ENCODE measurements at places on chromosomes 1 and 21.
A peak's percentile ranks its signal among the peaks of the same experiment; 100 is the strongest.

- DNase-seq, result no peak
Observed at GRCh38 chr1:229079016-229079595, 191.8 kb upstream of the RAB4A start.

DNA sequence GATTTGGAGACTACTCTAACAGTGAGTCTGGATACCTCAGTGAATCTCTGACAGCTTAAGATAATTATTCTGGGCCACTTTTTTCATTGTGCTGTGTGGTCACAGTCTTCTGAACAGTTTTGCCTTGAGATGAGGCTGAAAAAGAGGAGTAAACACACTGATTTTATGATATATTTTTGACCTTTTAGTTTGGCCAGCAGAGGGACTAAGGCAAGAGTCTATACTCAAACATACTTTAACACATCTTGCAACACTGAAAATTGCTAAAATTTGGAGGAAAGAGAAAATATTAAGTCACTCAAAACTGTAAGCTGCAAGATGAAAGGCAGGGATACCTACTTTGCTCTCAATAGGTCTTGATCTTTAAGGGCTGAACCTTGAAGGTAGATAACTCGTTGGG is 182.7 kb downstream of the KCNT2 start:
- no peak for DNase-seq

DNA sequence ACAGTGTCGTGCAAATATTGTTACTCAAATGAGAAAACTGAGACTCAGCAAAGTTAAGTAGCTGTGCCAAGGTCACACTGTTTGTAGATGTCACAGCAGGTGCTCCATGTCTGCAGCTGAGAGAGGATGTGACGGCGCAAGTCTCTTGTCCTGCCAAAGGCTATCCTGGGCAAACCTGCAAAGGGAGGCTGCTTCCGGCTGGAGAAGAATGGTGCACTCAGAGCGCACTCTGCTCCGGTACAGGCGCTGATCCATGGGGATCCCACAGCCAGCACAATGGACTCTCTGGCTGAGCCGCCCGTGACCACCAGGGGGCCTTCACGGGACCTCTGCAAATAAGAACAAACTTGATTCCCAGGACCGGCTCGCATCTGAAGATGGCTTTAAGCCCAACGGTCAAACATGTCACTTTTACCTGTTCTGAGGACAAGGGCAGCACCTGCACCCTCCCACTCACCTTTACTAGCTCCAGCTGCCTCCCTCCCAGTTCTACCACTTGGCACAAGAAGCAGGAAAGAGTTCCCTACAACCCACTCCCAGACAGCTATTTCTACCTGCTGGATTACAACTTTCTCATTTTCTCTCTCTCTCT is 21.9 kb downstream of the RD3 start:
- DNase-seq, result peak; percentile 79

DNA sequence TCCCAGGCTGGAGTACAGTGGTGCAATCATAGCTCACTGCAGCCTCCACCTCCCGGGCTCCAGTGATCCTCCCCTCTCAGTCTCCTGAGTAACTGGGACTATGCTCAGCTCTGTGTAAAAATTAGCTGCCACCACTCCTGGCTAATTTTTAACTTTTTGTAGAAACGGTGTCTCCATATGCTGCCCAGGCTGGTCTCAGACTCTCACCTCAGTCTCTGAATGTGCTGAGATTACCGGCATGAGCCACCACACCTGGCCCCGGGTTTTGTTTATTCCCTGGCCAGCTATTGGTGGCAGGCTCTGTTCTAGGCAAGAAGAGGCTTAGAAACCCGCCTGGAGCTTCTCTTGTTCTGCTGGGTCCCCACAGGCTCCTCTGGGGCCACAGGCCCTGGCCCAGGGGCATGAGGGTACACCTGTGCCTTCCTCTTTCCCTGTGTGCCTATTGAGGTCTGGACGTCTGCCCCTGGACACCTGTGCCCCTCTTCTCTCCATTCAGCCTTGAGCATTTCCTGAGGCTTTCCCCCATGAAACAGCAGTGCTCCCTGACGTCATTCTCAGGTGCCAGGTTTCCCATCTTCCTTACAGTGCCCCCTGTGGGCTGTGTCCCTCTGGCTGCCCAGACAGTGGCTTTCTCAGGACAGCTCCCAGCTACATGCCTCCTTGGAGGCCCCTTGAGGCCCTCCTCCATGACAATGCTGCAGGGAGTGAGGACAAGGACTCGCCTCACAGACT is 57.5 kb downstream of the PCP4 start:
- no peak for DNase-seq

GRCh38 chr1:199762572-199762971 is 264.9 kb upstream of the NR5A2 start:
- no peak for DNase-seq

DNA sequence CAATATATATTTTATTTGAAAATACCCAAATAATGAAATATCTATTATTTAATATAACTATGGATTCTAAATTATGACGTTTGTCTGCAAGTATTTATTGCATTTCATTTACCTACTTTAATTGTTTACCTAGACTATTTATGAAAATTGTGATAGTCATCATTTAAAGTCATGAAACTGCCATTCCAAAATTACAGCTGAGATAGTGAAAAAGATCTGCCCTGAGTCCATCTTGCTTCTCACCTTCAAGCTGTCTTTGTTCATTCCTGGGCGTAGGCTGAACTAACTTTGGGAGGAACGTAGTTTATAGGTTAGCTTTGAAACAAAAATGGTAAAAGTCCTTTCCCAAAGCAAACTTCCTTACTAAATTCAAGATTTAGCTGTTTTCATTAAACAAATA is 12.4 kb upstream of the HPDL start:
- no peak for DNase-seq

- no peak for DNase-seq
Observed at GRCh38 chr21:46031484-46031883, 49.9 kb downstream of the COL6A1 start.

DNA sequence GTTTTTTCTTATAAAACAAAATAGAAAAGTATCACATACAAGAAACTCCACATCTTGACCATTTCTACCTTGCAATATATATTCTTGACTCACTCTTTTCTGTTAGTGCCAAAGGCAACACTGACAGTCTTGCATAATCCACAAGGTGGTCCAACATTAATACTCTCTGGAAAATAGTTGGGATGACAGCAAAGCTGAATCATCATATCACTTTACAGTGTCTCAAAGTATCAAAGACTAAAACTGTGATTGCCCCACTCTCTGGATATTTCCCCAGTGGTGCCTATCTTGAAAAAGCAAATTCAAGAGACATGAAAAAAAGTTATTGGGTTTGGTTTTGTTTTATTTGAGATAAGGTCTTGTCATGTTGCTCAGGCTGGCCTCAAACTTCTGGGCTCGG is 14.6 kb upstream of the TGFBR3 start:
- peak; percentile 93 for DNase-seq

DNA sequence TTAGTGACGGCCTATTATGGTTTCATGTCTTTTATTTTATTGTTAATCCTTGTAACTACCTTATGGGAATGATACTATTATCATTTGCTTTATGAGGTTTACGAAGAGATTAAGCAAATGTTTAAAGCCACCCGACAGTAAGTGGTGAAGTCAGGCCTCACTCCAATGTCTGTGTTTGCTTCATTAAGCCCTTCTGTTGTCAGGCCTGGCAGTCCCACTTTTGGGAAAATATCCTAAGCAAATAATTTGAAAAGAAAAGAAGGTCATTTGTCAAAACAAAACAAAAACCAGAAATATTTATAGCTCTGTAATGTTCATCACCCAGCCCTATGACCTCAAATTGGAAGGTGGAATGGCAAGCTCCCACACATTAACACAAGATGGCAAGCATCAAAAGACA is 40.7 kb upstream of the USP24 start:
- no peak for DNase-seq

- DNase-seq, result no peak
Observed at GRCh38 chr1:155650231-155650757, 38.3 kb downstream of the YY1AP1 start.

- DNase-seq, result peak; percentile 43
Observed at GRCh38 chr1:15236321-15236721, 10.7 kb upstream of the FHAD1 start.

- no peak for DNase-seq
Observed at GRCh38 chr1:167428395-167428794, 89.9 kb downstream of the CD247 start.

DNA sequence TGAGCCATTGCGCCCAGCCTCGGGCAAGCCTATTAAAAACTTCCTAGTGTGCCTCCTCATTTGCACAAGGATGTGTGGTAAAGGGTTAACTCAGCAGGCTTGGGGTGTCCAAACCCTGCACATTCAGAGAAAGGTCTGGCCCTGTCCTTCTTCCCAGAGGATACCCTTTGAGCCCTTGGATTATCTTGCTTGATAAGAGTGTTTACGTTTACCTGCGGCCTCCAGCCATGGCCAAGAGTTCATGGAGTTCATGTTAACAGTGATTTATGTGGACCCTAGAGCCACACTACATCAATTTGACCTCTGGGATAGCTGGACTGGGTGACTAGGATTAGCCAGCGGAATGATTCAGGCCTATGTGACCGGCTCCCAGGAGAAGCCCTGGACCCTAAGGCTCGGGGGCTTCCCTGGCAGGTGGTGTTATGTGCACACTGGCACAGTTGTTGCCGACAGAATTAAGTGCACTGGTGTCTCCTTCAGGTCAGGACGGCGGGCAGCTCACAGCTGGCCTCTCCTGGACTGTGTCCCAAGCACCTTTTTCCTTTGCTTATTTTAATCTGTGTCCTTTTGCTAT is 7.7 kb upstream of the TCP10L start:
- no peak for DNase-seq

GRCh38 chr1:243672539-243673074 is 177.4 kb downstream of the AKT3 start:
- no peak for DNase-seq

DNA sequence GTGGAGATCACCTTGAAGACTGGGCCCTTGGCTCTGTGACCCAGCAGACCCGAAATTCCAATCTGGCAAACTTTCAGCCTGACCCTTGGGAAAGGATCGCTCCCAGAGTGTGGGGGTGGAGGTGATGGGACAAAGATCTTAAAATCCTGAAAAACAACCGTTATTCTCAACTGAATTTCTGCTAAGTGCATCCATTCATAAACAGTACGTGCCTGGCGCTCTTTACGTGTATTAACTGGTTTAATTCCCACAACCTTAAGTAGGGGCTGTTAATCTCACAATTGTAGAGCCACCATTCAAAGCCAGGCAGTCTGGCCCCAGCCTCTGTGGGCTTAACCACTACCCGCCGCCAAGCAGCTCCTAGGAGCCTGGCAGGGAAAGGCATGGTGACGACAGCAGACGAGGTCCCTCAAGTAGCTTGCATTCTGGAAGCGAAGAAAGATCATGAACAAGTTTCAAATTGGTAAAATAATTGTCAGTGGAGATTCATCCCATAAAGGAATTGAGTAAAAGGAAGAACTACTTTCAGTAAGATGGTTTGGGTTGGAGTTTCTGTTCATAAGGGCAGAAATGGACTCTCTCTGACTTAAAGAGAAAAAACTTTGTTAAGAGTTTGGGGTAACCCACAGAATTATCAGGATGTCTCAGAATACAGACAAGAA is 11.4 kb upstream of the RGS16 start:
- DNase-seq, result peak; percentile 74

GRCh38 chr1:77542813-77543420 is 139.5 kb downstream of the ZZZ3 start:
- DNase-seq, result no peak

DNA sequence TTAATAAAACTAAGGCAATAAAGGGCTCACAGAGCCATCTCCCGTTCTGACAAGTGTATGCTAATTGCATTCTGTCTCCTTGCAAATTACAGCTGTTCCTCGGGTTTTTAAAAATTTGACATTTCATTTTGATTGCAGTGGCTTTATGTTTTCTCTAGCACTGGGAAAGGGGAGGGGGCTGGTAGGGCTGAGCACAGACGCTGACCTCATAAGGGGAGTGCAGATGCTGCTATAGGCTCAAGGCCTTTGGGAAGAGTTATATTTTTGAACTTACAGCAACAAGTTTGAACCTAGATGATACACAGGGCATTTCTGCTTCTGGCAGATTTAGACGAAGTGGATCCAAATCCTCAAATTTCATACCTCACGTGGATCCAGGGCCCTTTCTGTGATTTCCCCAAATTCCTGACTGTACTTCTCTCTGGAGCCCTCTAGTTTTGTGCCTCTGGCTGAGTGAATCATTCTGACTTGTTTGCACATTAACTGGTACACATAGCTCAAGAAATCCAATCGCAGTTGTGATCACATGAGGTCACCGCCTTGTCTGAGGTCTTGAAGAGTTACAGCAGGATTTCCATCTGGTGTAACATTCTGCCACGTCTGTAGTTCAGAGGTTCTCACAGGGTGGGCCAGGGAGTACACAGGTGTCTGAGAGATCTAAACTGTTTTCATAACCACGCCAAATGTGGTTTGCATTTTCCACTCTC is 230.3 kb downstream of the C1orf94 start:
- DNase-seq, result peak; percentile 68

- no peak for DNase-seq
Observed at GRCh38 chr1:164754088-164754600, 195.2 kb downstream of the PBX1 start.

- no peak for DNase-seq
Observed at GRCh38 chr1:20682571-20683236, 21.5 kb upstream of the DDOST start.

GRCh38 chr1:1670866-1671265 is 12.1 kb upstream of the CDK11B start:
- DNase-seq, result no peak

- DNase-seq, result no peak
Observed at GRCh38 chr1:1598051-1598719, 1.8 kb downstream of the FNDC10 start.

GRCh38 chr21:39597595-39597994 is 15.1 kb upstream of the B3GALT5 start:
- peak; percentile 26 for DNase-seq

DNA sequence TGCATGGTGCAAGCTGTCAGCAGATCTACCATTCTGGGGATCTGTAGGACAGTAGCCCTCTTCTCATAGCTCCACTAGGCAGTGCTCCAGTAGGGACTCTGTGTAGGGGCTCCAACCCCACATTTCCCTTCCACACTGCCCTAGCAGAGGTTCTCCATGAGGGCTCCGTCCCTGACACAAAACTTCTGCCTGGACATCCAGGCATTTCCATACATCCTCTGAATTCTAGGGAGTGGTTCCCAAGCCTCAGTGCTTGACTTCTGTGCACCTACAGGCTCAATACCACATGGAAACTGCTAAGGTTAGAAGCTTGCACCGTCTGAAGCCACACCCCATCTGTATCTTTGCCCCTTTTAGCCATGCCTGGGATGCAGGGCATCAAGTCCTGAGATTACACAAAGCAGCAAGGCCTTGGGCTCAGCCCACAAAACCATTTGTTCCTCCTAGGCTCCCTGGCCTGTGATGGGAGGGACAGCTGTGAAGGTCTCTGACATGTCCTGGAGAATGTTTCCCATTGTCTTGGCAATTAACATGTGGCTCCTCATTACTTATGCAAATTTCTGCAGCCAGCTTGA is 117.0 kb upstream of the NFIA start:
- no peak for DNase-seq

- no peak for DNase-seq
Observed at GRCh38 chr1:170660871-170661645, 2.9 kb upstream of the PRRX1 start.

GRCh38 chr1:37540036-37540785 is 13.9 kb downstream of the SNIP1 start:
- DNase-seq, result no peak
